ENCODE measurements at places on chromosomes 2 and 18.

- DNase-seq, result peak; percentile 35
Observed at GRCh38 chr2:221501210-221501882, 70.8 kb downstream of the EPHA4 start.

- DNase-seq, result no peak
Observed at GRCh38 chr2:102983786-102984185, 222.0 kb downstream of the TMEM182 start.

- peak; percentile 96 for DNase-seq
Observed at GRCh38 chr2:119366649-119367471, at the start of the genes C2orf76 and DBI. Gene C2orf76, minus strand, starts transcription at chr2:119366834. Its CDS starts 26,875 bp downstream, at chr2:119339959. Gene DBI, plus strand, starts transcription at chr2:119366977. Its CDS starts 75 bp downstream, at chr2:119367052.

- no peak for DNase-seq
Observed at GRCh38 chr18:49764032-49764431, 49.3 kb downstream of the ACAA2 start.

DNA sequence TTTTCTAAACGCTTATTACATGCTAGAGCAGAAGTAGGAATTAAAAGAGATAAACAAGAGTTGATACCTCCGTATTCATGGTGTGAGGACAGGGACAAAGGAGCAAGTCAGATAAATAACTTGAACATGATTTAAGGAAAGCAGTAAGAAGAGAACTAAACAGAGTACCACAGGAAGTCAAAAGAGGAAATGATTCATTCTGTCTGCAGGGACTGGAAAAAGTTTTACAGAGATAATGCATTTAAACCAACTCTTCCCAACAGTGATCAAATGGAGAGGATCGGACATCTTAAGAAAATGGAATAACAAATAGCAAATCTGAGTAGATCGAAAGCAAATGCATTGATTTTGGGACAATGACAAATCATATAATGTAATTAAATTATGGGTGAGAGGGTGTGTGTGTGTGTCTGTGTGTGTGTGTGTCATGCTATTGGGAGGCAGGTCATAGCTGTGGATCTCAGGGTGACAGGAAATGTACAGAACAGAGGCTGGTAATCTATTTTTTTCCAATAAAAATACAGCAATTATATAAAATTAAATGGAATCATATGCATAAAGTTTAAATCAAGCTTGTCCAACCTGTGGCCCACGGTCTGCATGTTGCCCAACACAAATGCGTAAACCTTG is 113.4 kb downstream of the MC4R start:
- DNase-seq, result peak; percentile 0

- DNase-seq, result no peak
Observed at GRCh38 chr2:212709280-212709679, 170.7 kb upstream of the ERBB4 start.

- DNase-seq, result no peak
Observed at GRCh38 chr2:136328207-136328795, 210.4 kb upstream of the CXCR4 start.

- no peak for DNase-seq
Observed at GRCh38 chr2:239305222-239305575, 95.6 kb downstream of the HDAC4 start.

DNA sequence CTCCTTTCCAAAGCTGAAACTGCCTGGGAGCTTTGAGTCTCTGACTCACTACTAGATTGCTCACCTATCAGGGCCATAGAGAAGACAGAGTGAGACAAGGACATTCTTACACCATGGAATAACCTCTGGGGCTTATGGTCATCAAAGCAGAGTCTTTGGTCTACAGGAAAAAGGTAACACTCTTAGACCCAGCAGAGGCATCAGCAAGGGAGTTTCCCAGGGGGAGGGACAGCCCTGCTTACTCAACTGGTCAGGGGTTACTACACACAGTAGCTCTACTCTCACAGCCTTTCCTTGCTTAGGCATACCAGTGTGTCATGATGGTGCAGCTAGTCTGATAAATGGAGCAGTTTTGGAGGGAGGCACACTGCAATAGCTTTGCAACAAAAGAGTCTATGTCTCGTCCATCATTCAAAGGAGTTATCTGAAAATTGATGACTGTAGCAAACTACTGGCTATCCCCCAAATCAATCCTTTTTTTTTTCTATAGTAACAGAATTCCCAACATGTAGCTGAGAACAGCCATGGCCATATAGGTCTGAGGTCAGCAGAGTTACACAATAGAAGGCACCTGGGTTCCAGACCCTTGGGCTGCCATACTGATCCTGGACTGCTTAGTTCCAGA is 22.4 kb upstream of the CD28 start:
- DNase-seq, result peak; percentile 97

DNA sequence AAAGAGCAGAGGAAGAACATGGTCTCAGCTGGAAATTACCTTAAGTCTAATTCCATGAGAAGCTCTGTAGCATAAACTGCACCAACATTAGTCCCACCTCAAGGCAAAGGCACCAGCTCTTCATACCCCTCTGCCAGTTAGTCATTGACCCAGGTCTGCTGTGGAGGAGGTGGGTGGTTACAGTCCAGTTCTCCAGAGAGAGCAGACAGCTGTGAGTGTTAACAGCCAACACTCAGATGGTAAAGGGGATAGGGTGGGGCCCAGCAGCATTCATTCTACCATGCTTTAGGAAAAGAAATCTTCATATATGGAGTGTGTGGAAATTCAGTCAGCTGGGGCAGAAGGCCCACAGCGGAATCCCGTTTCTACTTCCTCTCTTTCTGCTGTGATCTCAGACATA is 159.7 kb upstream of the FBXO11 start:
- DNase-seq, result no peak

DNA sequence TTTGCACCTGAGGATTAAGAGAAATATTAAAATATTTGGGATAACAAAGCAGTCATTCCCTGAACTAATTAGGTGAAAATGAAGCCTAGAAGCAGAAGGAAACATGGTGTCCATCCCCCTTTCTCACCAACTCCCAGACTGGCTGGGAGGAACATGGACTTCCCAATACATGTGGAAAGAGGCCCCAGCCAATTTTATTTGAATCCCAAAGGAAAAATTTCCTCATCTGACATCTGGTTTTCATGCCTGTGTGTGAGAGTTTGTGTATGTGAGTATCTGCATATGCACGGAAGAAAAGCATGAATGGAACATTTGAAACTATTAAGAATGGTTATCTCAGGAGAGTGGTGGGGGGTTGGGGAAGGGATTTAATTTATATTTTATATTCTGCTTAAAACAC is 84.3 kb downstream of the COPS8 start:
- DNase-seq, result no peak

- no peak for DNase-seq
Observed at GRCh38 chr2:170815311-170815710, 1.4 kb upstream of the GAD1 start.

DNA sequence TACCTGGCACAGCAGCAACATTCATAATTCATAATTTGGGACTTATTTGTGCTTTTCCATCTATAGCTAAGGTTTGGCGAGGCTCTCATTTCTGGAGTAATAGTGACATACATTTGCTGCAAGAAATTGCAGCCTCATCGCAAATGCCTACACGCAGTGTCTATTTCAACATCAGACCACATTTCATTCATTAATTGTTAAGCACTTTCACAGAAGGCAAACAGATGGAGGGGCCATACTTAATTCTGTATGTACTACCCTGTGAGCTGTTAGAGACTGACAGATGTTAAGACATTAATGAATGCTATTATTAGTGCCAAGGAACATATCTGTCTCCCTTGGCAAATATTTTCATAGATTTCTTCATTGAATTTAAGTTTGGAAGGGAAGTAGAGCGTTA is 125.7 kb downstream of the UXS1 start:
- no peak for DNase-seq

- DNase-seq, result no peak
Observed at GRCh38 chr2:133835821-133836619, 267.8 kb upstream of the NCKAP5 start.

- DNase-seq, result no peak
Observed at GRCh38 chr2:102003696-102004095, 11.9 kb downstream of the IL1R2 start.

DNA sequence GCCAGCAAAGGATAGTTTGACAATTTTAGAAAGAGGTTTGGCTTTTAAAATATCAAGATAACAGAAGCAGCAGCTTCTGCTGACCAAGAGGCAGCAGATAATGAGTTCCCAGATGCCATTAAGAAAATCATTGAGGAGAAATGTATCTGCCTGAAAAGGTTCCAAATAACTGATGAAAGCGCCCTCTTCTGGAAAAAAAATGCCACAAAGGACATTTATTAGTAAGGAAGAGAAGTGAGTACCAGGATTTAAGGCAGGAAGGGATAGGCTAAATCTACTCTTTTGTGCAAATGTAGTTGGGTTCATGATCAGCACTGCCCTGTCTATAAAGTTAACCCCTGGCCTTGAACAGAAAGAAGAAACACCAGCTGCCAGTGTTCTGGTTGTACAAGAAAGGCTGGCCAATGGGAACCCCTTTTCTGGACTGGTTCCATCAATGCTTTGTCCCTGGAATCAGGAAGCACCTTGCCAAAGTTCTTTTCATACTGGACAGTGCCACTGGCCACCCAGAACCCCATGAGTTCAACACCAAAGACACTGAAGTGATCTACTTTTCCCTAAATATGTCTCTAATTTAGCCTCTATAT is 40.6 kb downstream of the DHX57 start:
- DNase-seq, result peak; percentile 39

DNA sequence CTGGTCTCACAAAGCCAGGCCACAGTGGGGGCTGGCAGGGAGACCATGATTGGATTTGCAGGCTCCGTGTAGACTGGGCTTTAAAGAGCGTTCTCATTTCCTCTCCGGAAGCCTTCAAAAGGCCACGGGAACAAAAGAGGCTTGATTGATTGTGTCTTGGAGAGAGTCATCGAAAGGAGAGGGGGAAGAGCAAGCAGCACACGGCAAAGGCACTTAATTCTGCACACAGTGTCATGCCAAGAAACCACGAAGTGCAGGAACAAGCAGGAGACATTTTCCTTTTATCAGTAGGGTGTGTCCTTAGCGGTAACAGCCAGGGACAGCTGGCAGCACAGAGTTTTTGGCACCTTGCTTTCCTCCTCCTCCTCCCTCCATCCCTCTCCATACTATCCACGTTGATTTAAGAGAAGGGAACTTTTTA is 47.7 kb downstream of the GLI2 start:
- DNase-seq, result no peak

DNA sequence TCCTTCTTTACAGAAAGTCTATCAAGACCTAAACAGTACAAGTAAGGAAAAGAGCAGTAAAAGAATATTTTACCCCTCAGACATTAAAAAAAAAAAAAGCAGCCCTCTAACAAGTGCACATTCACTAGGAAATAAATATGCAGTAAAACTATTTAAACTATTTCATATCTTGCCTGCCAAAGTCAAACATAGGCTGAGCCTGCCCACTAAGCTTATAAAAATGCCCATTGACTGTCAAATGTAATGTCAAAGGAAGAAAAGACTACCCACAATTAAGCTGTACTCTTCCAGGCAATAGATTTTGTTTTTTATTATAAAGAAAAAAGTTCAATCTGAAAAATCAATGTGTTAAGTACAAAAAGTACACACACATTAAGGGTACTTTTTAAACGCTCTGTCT is 11.8 kb downstream of the ALS2 start:
- DNase-seq, result no peak

DNA sequence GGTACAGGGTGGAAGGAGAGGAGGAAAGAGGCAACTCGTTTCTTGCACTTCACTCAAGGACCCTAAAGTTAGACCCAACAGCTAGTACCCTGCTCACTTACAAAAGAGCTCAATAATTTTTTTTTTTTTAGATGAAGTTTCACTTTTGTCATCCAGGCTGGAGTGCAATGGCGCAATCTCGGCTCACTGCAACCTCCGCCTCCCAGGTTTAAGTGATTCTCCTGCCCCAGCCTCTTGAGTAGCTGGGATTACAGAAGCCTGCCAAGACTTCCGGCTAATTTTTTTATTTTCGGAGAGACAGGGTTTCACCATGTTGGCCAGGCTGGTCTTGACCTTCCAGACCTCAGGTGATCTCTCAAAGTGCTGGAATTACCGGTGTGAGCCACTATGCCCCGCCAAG is 4.1 kb downstream of the ASB3 start:
- no peak for DNase-seq

DNA sequence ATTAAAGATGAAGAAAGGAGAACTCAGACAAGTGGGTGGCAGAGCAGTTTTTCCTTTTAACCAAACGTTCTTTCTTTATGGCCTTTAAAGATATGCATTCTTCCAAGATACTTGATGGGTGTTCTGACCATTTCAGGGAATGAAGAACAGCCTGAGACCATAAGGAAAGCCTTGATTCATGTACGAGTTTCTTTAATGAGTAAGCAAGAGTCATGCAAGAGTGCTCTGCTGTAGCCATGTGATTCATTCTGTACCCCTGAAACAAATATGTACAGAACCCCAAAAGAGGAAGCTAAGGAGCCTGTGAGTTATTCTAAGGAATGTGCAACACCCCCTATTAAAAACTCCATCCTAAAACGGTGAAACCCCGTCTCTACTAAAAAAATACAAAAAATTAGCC is 372.8 kb downstream of the MTX2 start:
- DNase-seq, result no peak

DNA sequence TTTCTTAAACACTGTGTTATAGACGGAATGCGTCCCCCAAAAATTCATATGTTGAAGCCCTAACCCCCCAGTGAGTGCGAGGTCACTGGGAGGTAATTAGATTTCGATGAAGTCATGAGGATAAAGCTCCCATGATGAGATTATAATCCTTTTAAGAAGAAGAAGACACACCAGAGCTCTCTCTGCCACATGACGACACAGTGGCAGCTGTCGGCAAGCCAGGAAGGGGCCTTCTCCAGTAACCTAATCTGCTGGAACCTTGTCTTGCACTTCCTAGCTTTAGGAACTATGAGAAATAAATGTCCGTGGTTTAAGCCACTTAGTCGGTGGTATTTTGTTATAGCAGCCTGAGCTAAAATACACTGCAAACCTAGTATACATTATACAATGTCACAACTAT is 12.3 kb downstream of the TMEM237 start:
- DNase-seq, result no peak

DNA sequence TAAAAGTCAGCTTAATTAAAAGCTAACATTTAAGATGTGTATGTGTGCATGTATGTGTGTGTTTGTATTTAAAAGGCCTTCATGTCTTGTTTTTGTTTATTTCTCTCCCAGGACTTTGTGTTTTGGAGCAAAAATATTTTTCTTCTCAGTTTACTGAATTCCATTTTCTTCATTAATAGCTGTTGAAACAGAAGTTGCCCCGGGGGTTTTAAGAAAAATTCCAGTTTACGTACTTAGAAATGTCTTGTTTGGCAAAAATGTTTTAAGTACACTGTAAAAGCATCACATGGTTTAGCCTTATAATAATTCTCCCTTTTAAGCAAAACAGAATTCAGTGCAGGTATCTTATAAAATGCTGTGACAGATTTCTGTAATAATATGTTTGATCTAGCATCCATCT is 1233.0 kb upstream of the NRXN1 start:
- no peak for DNase-seq

DNA sequence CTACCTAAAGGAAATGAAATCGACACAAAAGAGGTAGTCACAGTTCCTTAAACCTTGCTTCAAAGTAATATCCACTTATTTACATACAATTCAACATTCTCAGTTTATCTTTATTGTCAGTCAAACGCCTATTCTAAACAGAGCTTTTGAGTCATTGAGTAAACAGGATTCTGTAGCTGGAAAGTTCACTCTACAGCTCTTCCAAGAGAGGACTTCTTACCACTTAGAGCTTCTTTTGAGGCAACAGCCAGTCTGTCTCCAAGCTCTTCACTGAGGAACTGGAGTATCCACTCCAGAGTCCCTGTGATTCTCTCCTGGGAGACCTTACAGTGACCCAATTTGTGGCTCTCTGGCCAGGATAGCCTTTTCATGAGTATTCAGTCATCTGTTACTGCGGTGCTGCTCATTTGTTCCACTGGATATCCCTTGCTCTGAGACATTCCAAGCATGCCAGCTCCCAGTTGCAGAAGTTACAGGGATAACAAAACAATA is 210.9 kb upstream of the OSR1 start:
- no peak for DNase-seq

Data from lung microvascular endothelial cell (primary cell).